T-cell (primary cell): ENCODE measurements at places on chromosomes 5 and 9.

GRCh38 chr5:54738118-54738972 is 220.8 kb downstream of the SNX18 start:
- DNase-seq: no peak

DNA sequence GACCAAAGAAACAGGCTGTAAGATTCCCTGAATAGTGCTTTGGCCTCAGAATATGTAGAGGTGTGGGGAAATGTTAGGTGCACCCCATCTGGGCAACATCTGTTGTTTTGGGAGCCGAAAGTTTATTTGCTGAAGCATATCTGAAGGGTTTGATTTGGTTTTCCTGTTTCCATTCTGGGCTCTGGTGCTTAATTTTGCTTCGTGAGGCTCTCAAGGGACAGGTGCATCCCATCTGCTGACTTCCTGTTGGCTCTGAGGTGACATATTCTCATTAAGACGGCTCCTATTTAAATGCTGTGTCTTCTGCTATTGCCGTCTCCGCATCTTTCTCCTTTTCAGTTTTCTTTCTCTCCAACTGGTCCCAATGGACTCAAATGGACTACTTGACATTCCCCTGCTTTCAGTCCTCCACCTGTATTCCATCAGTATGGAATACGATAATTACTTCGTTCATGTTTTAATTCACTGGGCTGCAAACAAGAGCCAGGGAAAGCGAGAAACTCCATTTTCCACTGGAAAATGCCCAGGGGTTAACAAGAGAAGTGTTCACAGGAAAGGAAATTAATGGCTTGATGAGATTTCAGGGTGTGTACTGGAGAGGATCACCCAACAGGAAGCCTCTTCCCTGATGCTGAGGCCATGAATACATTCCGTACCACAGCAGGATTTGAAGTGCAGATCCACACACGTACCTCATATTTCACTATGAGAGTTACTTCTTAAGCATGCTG is 104.0 kb downstream of the MTX3 start:
- no peak for DNase-seq

- DNase-seq: no peak
Observed at GRCh38 chr9:84587153-84587552, 82.4 kb upstream of the NTRK2 start.

DNA sequence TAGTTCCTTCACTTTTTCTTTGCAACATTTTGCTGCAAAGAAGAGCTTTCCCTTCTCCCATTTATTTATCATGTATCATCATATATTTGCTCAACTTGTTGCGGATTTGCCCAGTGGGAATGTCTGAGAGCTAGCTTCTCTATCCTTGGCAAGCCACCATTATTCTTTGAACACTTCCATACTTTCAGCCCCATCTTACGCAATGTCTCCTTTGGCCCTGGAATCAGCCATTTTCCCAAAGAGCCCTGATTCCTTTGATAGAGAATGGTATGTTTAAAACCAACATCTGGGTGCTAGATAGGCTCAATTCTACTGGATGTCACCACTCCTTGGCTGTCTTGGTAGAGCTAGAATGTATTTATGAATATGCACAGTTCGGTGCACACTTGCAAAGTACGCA is 12.6 kb upstream of the SETD9 start:
- no peak for DNase-seq

DNA sequence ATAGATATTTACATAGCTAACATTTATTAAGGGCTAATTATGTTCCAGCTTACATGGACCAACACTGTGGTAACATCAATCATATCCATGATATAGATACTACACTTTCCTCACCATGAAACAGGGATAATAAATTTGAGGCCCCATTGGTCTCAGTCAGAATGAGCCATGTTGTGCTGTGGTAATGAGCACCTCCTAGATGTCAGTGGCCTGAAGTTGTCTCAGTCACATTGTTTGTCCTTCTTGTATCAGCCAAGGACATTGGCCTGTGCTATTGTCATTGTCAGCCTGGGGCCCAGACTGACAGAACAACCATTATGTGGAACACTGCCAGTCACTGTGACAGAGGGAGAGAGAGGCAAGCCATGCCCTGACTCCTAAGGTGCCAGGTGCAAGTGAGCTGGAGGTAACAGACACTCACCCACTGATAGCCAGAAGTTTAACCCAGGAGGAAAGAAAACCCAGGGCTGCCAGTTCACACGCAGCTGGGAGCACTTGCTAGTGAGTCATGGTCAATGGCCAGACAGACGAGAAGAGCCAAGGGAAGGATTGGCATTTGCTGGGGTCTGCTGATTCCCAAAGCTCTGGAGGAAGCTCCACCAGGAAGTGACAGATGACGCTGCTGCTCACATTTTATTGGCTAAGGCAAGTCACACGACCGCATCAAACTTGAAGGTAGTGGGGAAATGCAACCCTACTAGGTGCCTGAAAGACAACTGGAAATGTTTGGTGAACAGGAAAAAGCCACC is 224.2 kb downstream of the MELK start:
- no peak for DNase-seq

GRCh38 chr5:83672646-83673045 is 48.0 kb downstream of the HAPLN1 start:
- no peak for DNase-seq

DNA sequence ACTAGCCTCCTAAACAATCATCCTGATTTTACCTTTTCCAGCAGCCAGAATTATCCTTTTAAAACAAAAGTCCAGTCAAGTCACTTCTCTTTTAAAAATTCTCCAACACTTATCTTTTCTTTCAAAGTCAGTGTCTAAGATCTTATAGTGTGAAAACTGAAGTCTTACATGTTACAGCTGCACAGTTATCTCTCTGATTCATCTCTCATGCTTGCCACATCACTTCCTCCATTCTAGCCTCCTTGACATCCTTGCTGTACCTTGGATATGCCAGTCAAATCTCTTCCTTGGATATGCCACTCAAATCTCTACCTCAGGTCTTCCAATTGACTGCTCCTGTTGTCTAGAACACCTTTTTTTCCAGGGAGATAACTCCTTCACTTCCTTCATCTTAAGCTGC is 361.7 kb upstream of the FTMT start:
- no peak for DNase-seq

- no peak for DNase-seq
Observed at GRCh38 chr5:89816038-89816437, 593.5 kb downstream of the CETN3 start.

DNA sequence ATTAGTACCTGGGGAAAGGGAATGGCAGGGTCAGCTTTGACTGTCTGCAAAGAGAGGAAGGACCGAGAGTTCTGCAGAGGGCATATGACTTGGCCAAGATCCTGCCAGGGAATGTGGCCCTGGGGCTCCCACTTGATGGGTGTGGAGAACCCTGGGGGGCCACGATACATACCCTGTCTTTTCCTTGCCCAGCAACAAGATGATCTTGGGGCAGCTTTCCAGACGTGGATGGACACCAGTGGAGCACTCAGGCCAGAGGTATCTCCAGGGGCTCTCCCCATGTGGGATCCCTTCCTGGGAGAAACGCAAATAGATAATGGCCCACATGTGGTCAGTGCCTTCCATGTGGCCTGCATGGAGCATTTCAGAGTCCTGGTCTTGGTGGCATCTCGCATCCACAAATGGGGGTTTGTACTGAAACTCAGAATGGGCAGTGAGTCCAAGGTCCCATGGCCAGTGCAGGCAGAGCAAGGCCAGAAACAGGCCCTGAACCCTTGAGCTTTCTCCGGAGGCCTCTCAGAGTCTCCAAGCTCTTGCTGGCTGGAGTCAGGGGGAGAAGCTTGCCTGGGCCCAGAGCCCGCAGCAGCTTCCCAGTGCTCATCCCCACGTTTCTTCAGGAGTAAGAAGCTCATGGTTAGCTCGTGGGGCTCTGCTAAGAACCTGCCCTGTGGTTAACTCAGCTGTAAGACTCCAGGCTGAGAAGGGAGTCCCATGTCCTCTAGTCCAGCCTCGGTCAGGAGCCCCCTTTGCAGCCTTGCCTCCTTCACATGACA is 18.3 kb upstream of the ORM1 start:
- DNase-seq: no peak

GRCh38 chr9:114291064-114291474 is 31.8 kb upstream of the ORM1 start:
- DNase-seq: peak; percentile 38
